Progenitor cell of endocrine pancreas (in vitro differentiated cells): ENCODE measurements at places on chromosomes 7 and 10.

DNA sequence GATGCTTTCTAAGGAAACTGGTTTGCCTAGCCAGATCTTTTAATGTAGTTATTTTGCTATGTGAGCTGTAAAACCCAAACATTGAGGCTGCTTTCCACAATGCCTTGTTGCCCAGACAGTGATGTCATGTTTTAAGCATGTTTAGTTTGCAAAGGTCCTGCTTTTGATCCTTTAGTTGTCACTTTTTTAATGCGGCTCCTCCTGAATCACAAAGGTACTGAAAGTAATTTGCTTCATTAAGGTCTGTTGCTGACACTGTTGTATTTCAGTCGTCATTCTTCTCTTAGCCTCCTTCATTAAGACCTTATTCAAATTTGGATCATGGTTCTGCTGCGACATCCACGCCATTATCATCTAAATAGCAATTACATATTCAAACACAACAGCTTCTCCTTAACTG, 10.6 kb downstream of the RPA3 start:
- H3K36me3 ChIP-seq = peaks cover 1% of the 10 kb centered on the region
- H3K27me3 ChIP-seq = no peaks in the 10 kb centered on the region
- no peak for DNase-seq
- peaks cover 30% of the 10 kb centered on the region for H3K4me1 ChIP-seq

GRCh38 chr7:29447828-29448227, 115.8 kb upstream of the PRR15 start:
- no peak overlapping the region for H3K4me3 ChIP-seq
- no peak for DNase-seq
- H3K27ac ChIP-seq = no peak overlapping the region

DNA sequence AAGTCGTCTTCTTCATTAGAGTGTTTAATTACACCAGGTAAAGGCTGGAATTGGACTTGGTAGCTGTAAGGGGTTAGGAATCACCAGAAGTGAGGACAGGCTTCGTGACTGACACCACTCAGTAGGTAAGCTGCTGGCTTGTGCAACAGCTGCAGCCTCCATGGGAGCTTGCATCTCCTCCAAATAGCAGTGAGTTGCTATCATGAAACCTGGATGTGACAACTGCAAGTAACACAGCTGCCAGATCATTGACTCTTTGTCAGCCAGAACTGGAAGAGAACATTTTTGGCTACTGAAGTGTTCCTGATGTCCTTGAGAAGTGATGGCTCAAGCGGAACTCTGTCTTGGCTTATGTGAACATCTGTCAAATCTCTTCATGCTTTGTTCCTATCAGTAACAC, 64.1 kb upstream of the MSRB2 start:
- H3K27ac ChIP-seq = no peak overlapping the region
- H3K4me3 ChIP-seq = no peak overlapping the region
- no peaks in the 10 kb centered on the region for H3K27me3 ChIP-seq
- no peak for DNase-seq

- peaks cover 16% of the 10 kb centered on the region for H3K27me3 ChIP-seq
- H3K36me3 ChIP-seq = no peaks in the 10 kb centered on the region
- H3K4me1 ChIP-seq = peaks cover 11% of the 10 kb centered on the region
- no peak overlapping the region for H3K27ac ChIP-seq
- no peak overlapping the region for H3K4me3 ChIP-seq
- DNase-seq = no peak
Measured at GRCh38 chr7:84181628-84182027, 13.0 kb downstream of the SEMA3A start.

- no peak overlapping the region for H3K27ac ChIP-seq
- no peaks in the 10 kb centered on the region for H3K27me3 ChIP-seq
- H3K36me3 ChIP-seq = no peaks in the 10 kb centered on the region
- no peak for DNase-seq
Measured at GRCh38 chr7:34362621-34363020, 295.4 kb upstream of the NPSR1 start.

- peaks cover 47% of the 10 kb centered on the region for H3K27me3 ChIP-seq
- peak overlapping the region; percentile 73 for H3K4me3 ChIP-seq
- H3K36me3 ChIP-seq = no peaks in the 10 kb centered on the region
- H3K27ac ChIP-seq = no peak overlapping the region
- H3K4me1 ChIP-seq = peaks cover 11% of the 10 kb centered on the region
- DNase-seq = peak; percentile 15
Measured at GRCh38 chr7:141072548-141073172, 1.2 kb upstream of the TMEM178B start.

- H3K4me3 ChIP-seq = no peak overlapping the region
- peaks cover 4% of the 10 kb centered on the region for H3K4me1 ChIP-seq
- H3K27me3 ChIP-seq = no peaks in the 10 kb centered on the region
- H3K27ac ChIP-seq = no peak overlapping the region
Measured at GRCh38 chr7:148385009-148385682, 205.4 kb upstream of the C7orf33 start.

- H3K4me3 ChIP-seq = no peak overlapping the region
- DNase-seq = no peak
- H3K36me3 ChIP-seq = no peaks in the 10 kb centered on the region
Measured at GRCh38 chr7:70028620-70029019, 430.3 kb downstream of the AUTS2 start.

DNA sequence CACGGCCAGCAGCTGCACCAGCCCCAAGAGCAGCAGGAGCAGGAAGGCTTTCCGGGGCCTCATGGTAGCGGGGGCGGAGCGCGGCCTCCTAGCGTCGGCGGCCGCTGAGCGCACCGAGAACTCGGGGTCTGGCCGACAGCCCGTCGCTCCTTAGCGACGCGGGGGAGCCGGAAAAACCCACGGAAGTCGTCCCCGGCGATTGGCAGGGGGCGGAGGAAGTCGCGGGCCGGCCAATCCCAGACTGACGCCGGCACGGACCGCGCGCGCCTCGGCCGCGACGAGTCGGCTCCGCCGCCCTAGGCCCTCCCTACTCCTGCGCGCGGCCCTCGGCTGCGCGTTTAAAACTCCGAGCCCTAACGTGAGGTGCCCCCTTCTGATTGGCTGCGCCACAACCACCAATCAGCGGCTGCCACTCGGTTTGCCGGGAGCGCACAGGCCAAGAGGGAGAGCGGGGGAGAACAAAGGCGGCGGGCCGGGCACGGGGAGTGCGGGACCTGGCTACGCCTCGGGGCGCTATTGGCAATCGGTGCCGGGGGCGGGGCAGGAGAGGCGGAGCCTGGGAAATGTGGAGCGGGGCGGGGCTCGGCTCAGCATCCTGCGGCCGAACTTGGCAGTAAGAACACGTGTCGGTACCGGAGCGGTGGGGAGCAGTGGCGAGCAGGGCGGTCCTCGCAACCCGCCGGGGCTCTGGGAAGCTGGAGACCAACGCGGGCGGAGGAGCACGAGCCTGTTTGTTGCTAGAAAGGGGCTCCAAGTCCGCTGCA, at the start of gene PDIA4:
TSS of gene PDIA4 (minus strand) at position 160 of the 764 bp plus-strand sequence. CDS start at position 63, 97 bp downstream.
- H3K4me1 ChIP-seq = peaks cover 20% of the 10 kb centered on the region
- DNase-seq = peak; percentile 100
- H3K27me3 ChIP-seq = peaks cover 5% of the 10 kb centered on the region
- H3K36me3 ChIP-seq = peaks cover 2% of the 10 kb centered on the region
- H3K27ac ChIP-seq = peak within 1 kb of the TSS; percentile 98

- no peak overlapping the region for H3K4me3 ChIP-seq
- H3K27me3 ChIP-seq = no peaks in the 10 kb centered on the region
- no peaks in the 10 kb centered on the region for H3K4me1 ChIP-seq
- no peaks in the 10 kb centered on the region for H3K36me3 ChIP-seq
- no peak overlapping the region for H3K27ac ChIP-seq
Measured at GRCh38 chr7:126589068-126589684, 663.6 kb downstream of the GRM8 start.

DNA sequence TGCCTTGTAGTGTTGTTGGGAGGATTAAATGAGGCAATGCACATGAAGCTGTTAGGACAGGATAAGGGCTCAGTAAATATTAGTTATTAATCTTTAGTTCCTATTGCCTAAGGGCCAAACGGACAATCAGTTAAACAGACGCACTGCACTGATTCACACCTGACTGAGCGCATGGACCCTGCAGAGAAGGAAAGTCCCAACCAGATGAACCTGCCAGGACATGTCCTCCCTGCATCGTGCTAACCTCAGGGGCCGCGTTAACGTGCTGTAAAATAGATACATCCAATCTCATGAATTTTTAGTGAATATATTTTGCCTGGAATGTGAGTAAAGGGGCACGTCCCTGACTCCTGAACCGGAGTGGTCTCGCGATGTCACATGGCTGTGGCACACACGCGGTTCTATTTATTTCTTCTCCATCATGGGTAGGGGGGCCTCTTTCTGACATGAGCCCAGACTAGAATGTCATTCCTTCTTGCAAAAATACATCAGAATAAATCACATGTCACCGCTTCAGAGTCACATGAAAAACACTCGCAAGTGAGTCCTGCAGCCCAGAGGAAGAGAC, 12.3 kb downstream of the ADARB2 start:
- DNase-seq = no peak
- H3K36me3 ChIP-seq = no peaks in the 10 kb centered on the region
- no peak overlapping the region for H3K4me3 ChIP-seq
- no peak overlapping the region for H3K27ac ChIP-seq
- H3K4me1 ChIP-seq = no peaks in the 10 kb centered on the region

DNA sequence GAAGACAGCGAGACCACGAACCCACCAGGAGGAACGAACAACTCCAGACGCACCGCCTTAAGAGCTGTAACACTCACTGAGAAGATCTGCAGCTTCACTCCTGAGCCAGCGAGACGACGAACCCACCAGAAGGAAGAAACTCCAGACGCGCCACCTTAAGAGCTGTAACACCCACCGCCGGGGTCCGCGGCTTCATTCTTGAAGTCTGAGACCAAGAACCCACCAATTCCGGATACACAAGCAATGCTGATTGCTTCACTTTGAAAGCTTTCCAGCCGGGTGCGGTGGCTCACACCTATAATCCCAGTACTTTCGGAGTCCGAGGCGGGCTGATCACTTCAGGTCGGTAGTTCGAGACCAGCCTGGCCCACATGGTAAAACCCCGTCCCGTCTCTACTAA, 177.2 kb upstream of the MYO3A start:
- no peak overlapping the region for H3K4me3 ChIP-seq
- H3K27ac ChIP-seq = no peak overlapping the region
- no peak for DNase-seq

DNA sequence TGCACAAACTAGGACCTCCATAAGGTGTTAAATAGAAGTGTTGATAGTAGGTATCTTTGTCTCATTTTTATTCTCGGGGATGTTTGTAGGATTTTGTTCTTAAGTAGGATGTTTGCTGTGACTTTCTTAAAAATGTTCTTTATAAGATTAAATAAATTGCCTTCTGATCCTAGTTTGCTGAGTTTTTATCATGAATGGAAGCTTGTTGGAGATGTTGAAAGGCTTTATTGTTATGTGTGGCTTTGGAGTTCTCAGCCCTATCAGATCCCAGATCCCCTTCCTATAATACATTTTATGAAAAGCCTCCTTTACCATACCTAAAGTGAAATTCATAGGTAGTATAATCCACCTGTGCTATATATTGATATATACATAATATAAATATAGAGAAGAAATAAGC, 40.1 kb downstream of the NHLRC2 start:
- H3K4me1 ChIP-seq = peaks cover 16% of the 10 kb centered on the region
- H3K27ac ChIP-seq = no peak overlapping the region
- H3K27me3 ChIP-seq = no peaks in the 10 kb centered on the region

DNA sequence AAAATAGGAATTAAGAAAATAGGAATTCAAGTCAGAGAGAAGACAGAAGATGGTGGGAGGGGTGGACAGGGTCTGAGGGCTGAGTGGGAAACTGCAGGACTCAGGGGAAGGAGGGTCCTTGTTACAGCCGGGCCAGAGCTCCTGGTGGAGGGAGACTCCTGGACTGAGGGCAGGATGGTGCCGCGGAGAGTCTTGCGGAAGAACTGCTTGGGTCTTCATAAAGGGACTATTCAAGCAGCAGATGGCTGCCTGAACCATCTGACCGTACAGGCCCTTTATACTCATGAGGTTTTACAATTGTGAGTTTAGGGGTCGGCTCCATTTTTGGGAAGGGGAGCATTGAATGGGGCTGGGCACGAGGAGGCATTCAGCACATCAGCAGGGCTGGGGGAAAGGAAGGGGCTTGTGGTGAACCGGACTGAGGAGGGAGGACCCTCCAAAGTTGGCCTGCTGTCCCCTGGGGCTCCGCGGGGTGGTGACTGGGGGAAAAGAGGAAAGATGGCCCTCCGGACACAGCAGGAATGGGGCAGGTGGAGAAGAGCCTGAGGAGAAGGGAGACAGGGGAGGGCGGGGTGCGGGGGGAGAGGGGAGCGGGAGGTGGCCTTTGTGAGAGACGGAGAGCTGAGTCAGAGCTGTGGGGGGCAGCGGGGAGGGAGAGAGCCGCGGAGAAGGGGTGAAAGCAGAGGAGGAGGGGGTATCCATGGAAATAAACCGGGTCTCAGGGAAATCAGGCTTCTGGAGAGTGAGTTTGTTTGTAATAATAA, 1.5 kb downstream of the FAM131B start:
- peaks cover 77% of the 10 kb centered on the region for H3K27me3 ChIP-seq
- DNase-seq = no peak
